WTC11 (cell line): ENCODE measurements at places on chromosomes 7 and 10.

DNA sequence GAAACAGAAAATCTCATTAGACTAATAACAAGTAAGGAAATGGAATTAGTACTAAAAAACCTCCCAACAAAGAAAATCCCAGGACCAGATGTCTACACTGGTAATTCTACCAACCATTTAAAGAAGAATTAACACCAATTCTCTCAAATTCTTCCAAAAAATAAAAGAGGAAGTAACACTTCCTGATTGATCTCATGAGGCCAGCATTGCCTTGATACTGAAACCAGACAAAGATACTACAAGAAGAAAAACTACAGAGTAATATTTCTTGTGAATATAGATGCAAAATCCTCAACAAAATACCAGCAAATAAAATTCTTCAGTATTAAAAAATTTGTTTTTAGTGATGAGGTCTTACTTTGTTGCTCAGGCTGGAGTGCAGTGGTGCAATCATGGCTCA lies 21.3 kb downstream of the GCK start:
- no peak for DNase-seq

- no peak for DNase-seq
Measured at GRCh38 chr10:112376396-112376790, 2.5 kb downstream of the ACSL5 start.

GRCh38 chr7:101402081-101402779 lies 39.6 kb downstream of the COL26A1 start:
- peak; percentile 83 for DNase-seq

DNA sequence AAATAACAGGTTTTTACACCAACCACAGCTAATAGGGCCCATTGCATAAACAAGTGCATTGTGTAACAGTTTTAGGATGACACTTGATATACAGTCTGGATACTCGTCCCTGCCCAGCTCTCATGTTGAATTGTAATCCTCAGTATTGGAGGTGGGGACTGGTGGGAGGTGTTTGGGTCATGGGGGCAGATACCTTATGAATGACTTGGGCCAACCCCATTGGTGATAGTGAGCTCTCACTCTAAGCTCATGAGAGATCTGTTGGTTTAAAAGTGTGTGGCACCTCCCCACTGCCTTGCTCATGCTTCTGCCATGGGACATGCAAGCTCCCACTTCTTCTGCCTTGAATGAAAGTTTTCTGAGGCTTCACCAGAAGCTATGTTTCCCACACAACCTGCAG lies 136.7 kb downstream of the PDE1C start:
- DNase-seq, result no peak

DNA sequence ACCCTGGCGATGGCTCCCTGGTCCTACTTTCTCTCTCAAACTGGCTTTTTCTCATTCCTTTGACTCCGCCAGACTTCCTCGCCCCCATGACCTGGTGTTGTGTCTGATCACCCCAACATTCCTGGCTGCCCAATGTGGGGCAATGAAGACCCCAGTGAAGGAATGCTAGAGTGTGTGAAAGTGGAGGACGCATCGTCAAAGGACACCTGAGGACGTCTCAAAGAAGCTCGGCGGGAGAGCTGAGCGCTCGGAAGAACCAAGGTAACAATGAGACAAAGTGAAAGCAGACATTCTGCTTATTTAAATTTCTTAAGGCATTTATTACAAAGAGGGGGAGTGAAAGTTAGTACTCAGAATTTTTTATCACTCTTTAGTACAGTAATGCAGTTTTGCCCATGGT lies 31.7 kb upstream of the AKR1C2 start:
- no peak for DNase-seq

- DNase-seq, result no peak
Measured at GRCh38 chr7:115037128-115037802, 115.4 kb downstream of the MDFIC start.

DNA sequence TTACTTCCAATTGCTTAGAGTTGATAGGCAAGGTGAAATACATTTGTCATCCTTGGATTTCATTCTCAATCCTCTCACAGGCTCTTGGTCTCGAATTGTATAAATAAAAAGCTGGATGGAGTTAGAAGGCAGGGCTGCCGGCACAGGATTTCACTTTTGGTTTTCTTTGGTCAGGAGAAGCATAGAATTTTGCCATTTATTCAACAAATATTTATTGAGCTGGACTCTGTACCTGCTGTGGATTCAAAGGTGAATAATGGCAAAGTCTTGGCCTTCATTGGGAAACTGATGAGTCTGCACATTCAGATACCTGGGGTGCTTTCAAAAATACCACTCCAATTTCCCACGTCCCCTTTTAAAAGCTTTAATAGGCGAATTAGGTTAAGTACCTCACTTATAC lies 49.7 kb downstream of the PDK4 start:
- no peak for DNase-seq

GRCh38 chr10:5620966-5621365 lies 45.4 kb downstream of the ASB13 start:
- DNase-seq, result no peak

DNA sequence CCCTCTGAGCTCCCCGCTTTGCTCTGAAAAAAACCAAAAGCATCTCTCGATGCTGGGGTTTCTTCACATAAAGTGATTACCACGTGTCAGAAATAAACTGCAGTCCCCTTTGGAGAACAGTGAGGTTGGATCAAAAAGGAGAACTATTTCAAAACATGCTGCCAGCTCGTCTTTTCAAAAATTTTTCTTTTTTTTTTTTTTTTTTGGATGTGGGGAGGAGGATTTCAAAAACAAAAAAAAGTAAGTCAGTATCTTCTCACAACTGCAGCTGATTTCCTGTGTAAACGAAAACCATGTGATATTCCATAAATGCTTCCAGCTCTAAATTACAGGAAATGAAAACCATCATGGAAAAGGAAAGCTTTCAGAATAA lies 155.0 kb upstream of the LYZL2 start:
- DNase-seq, result no peak

GRCh38 chr10:65940816-65941662 lies 984.8 kb upstream of the LRRTM3 start:
- no peak for DNase-seq

DNA sequence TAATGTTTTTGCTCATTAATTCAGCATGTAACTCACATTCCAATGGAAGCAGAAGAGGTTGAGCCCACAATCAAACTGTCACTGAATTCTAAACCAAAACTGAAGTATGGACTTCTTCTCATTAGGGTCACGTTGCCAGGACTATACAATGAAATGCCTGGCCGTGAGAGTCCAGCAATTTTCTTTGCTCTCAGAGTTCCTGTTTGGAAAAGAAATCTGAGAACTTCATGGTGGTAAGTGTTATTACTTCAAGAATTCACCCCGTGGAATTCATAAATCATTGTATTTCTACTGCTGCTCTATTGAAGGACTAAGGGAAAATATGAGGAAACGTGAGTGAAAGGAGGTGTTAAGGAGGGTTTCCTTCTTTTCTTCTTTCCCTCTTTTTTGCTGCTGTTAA lies 441.8 kb upstream of the AKR1E2 start:
- no peak for DNase-seq

- no peak for DNase-seq
Measured at GRCh38 chr7:4188651-4189050, 493.4 kb upstream of the FOXK1 start.

DNA sequence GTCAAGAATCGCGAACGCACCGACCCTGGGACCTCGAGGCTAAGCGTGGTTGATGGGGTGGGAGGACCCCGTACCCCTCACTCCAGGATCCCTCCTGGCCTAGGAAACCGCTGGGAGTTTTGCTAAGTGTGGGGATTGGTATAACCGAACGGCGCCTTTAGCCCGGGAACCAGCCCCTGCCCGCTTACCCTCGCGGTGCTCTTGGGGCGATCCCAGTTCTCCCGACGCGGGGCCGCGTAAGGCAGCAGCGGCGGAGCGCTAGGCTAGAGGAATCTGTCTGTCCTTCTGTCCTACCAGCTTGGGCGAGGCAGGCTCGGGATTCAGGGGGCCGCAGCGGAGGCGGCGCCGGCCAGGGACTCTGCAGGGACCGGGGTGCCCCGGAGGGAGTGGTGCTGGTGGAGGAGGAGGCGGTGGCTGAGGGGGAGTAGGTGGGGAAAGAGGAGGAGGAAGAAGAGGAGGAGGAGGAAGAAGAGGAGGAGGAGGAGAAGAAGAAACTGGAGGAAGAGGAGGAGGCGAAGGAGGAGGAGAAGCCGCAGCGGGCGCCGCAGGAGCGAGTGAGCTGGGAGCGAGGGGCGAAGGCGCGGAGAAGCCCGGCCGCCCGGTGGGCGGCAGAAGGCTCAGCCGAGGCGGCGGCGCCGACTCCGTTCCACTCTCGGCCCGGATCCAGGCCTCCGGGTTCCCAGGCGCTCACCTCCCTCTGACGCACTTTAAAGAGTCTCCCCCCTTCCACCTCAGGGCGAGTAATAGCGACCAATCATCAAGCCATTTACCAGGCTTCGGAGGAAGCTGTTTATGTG lies 439 bp upstream of the EMX2 start:
- peak; percentile 86 for DNase-seq

GRCh38 chr7:92717623-92717992 lies 118.8 kb downstream of the CDK6 start:
- no peak for DNase-seq

DNA sequence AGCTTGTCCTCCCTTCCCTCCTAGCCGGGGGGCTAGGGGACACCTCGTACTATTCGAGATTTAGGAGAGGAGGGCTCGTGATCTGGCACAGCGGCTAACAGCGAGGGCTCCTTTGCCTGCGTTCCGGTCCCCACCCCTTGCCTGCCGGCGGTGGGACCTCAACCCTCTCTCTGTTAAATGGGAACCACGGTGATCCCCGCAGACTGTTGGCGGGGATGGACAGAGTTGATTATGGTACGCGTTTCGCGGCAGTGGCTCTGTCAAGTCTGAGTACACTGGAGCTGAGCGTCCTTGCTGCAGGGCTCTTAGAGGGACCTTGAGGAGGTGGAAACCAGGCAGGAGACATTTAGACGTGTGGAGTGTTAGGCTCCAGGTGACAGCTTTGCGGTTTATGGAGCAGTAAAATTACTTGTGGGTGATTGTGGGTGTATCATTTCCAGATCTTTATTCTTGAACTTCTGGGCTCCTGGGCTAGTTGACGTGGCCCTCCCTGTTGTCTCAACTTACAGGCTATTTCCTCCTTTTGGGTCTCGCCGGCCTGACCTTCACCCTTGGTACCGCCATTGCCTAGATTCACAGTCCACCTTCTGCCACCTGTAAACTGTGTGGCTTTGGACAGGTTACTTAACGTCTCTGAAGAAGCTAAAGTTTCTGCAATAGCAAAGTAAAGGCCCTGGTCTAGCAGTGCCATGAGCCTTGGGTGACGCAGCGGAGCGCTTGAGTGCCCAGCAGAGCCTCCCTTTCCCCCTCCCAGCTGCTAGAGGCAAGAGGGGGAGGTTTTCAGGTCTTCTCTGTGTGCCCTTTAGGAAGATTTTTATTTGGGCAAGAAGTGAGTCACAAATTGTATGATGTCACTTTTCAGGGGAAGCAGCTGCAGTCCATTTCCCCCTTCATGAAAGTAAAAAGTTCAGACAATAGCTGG lies 739 bp downstream of the CASP7 start:
- DNase-seq, result no peak
